ENCODE measurements at places on chromosomes 4 and X.
A peak's percentile ranks its signal among the peaks of the same experiment; 100 is the strongest.

DNA sequence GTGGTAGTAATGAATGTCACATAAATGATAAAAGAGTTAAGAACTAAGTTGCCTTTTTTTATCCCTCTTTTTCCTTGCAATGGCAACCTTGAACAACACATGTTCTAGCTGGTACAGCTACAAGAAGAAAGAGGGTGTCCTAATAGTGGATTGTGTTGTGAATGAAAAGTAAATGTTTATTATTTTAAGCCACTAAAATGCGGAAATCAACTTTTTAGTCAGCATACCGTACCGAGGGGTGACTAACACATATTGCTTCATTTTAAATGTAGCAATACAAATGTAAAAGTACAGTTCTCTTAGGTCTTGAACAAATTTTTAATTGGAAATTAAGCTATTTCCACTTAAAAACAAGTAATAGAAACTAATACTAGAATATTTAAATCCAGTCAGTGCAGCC is 17.7 kb upstream of the AP1AR start:
- H3K4me3 ChIP-seq, result no peak overlapping the region
- no peak for DNase-seq
- no peaks in the 10 kb centered on the region for H3K36me3 ChIP-seq
- H3K27me3 ChIP-seq, result no peaks in the 10 kb centered on the region
- H3K4me1 ChIP-seq, result peaks cover 4% of the 10 kb centered on the region

- H3K36me3 ChIP-seq, result peaks cover 98% of the 10 kb centered on the region
- no peak for DNase-seq
- H3K27ac ChIP-seq, result no peak overlapping the region
- no peaks in the 10 kb centered on the region for H3K4me1 ChIP-seq
- H3K4me3 ChIP-seq, result no peak overlapping the region
- no peaks in the 10 kb centered on the region for H3K27me3 ChIP-seq
These were observed 20.9 kb downstream of the PGM2 start for GRCh38 chr4:37847311-37847884.

GRCh38 chr4:117455088-117455487 is 369.7 kb upstream of the TRAM1L1 start:
- H3K4me1 ChIP-seq, result no peaks in the 10 kb centered on the region
- no peaks in the 10 kb centered on the region for H3K27me3 ChIP-seq
- no peak for DNase-seq
- H3K36me3 ChIP-seq, result no peaks in the 10 kb centered on the region
- H3K4me3 ChIP-seq, result no peak overlapping the region

DNA sequence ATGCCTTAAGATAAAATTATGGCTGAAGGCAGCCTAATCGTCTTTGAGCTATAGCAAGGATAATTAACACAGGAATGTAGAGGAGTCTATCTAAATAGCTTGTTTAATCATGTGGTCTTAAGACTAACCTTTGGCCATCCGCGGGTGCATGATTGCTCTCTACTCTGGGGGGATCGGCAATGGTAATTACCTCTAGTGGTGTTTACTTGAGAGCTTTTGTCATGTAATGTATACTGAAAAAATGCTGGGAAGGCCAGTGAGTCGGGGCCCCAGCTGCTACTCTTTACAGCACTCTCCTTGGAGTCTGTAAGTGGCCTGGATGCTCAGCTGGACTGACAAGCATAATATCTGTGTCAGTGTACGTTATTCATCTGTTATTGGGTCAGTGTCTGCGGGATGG is 65.5 kb upstream of the GNPDA2 start:
- no peak overlapping the region for H3K27ac ChIP-seq
- DNase-seq, result no peak

GRCh38 chr4:97411356-97411755 is 731.9 kb downstream of the STPG2 start:
- no peaks in the 10 kb centered on the region for H3K36me3 ChIP-seq
- H3K4me1 ChIP-seq, result no peaks in the 10 kb centered on the region
- H3K27me3 ChIP-seq, result no peaks in the 10 kb centered on the region
- DNase-seq, result no peak
- no peak overlapping the region for H3K4me3 ChIP-seq

DNA sequence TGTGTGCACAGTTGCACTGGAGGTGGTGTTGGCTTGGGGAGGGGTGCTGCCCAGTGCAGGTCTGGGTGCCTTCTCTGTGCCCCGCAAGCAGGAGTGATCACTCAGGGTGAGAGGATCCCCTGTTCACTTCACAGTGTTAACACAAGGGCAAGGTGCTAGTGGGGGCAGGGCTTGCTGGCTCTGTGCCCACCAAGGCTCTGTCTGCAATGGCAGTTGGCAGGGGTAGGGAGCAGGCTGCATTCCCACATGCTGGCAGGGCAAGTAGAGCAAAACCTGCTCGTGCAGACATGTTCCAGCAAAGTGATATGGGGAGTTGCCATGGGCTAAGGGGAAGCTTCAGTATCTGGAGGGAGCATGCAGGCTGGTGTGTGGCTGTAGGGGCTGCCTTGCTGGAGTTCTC is 428.0 kb downstream of the ZNF674 start:
- no peak for DNase-seq
- H3K27me3 ChIP-seq, result no peaks in the 10 kb centered on the region
- no peak overlapping the region for H3K27ac ChIP-seq
- no peaks in the 10 kb centered on the region for H3K4me1 ChIP-seq

- no peak overlapping the region for H3K4me3 ChIP-seq
- H3K4me1 ChIP-seq, result no peaks in the 10 kb centered on the region
- H3K36me3 ChIP-seq, result no peaks in the 10 kb centered on the region
These were observed 81.4 kb upstream of the CPEB2 start for GRCh38 chr4:14920759-14921320.

DNA sequence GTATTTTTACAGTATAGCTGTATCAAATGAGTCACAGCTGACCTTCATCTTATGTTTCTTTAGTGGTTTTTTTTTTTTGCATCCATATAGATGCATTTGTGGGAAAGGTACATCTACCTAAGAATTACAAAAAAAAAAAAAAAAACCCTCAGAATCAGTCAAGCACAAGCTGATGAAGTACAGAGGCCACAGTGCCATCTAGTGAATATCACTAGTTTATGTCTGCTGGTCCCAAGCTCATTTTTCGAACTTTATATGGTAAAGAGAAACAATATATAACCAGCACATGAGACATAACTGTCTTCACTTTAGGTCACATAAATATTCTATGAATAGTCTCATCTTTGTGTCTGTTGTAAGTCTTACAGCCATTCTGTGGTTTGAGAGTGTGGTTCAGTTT is 220.1 kb downstream of the DLG3 start:
- no peak for DNase-seq
- H3K27ac ChIP-seq, result no peak overlapping the region
- H3K36me3 ChIP-seq, result no peaks in the 10 kb centered on the region
- no peak overlapping the region for H3K4me3 ChIP-seq
- no peaks in the 10 kb centered on the region for H3K27me3 ChIP-seq

- peak overlapping the region; percentile 58 for H3K27ac ChIP-seq
- H3K27me3 ChIP-seq, result no peaks in the 10 kb centered on the region
- H3K36me3 ChIP-seq, result no peaks in the 10 kb centered on the region
- DNase-seq, result no peak
These were observed 171.2 kb downstream of the TMA16 start for GRCh38 chr4:163665521-163666331.

GRCh38 chr4:19752599-19752998 is 499.1 kb upstream of the SLIT2 start:
- H3K27me3 ChIP-seq, result no peaks in the 10 kb centered on the region
- no peak for DNase-seq
- no peaks in the 10 kb centered on the region for H3K4me1 ChIP-seq
- H3K27ac ChIP-seq, result no peak overlapping the region
- H3K4me3 ChIP-seq, result no peak overlapping the region
- H3K36me3 ChIP-seq, result no peaks in the 10 kb centered on the region

DNA sequence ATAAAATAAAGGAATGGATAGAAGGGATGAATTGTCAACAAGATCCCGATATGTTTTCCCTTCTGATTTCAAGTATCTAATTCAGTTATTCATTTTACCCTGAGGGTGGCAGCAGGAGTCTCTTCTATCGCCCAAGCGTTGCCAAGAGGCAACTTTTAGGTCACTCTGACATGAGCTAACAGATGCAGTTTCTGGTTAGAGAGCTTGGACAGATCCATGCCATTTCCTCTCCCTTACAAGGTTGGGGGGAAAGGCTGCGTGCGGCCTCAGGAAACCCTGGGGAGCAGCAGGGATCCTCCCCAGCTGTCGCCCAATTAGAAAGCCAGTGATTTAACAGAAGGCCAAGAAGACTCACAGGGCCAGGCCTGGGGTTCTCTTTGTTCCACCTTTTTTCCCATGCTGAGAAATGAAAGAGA is 35.3 kb upstream of the WAS start:
- DNase-seq, result no peak
- no peaks in the 10 kb centered on the region for H3K27me3 ChIP-seq
- no peak overlapping the region for H3K4me3 ChIP-seq
- no peaks in the 10 kb centered on the region for H3K36me3 ChIP-seq

GRCh38 chr4:58734030-58734674 is 1624.0 kb upstream of the IGFBP7 start:
- H3K4me1 ChIP-seq, result no peaks in the 10 kb centered on the region
- no peak overlapping the region for H3K4me3 ChIP-seq
- H3K27ac ChIP-seq, result no peak overlapping the region
- no peaks in the 10 kb centered on the region for H3K36me3 ChIP-seq
- DNase-seq, result no peak

DNA sequence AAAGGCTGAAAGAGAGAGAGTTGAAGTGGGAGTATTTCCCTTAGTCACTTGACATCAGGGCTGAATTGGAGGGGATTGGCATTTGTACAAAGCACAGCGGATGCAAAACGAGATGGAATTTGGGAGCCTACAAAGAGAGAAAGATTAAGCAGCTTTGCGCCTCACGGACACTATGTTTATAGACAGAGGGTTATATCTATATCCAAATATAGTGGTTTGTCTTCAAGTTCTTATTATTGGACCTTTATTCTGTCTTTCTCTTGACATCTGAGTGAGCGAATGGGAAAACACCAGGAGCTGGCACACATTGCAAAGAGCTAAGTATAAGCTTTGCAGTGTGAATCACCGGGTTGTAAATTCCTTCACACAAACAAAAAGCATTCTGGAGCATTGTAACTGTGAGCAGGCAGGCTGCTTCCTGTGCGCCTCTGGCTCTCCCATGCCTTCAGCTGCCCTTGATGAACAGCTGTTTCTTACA is 500.2 kb downstream of the STIM2 start:
- H3K27me3 ChIP-seq, result no peaks in the 10 kb centered on the region
- H3K36me3 ChIP-seq, result no peaks in the 10 kb centered on the region
- no peak for DNase-seq
- H3K27ac ChIP-seq, result no peak overlapping the region

- H3K27ac ChIP-seq, result no peak overlapping the region
- H3K4me1 ChIP-seq, result no peaks in the 10 kb centered on the region
- no peaks in the 10 kb centered on the region for H3K36me3 ChIP-seq
- no peak for DNase-seq
- no peak overlapping the region for H3K4me3 ChIP-seq
These were observed 92.8 kb upstream of the ADAMTS3 start for GRCh38 chr4:72661830-72662229.

DNA sequence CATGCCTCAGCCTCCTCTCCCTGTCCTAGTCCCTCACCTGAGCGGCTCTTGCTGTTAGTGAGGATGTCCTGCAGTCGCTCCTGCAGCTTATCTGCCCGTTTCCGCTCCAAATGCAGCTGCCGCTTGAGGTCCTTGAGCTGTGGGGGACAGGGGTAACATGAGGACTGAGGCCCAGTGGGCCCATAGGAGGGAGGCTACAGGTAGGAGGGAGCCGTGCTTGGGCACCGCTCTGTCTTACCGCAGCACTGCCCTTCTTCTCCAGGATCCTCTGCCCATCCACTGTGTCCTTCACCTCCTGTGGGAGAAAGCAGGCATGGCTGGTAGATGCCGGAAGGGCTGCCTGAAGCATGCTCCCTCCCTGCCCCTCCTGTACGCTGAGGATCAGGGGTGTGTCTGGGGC is 9.5 kb upstream of the KCND1 start:
- no peaks in the 10 kb centered on the region for H3K27me3 ChIP-seq
- peaks cover 9% of the 10 kb centered on the region for H3K36me3 ChIP-seq
- DNase-seq, result no peak
- H3K27ac ChIP-seq, result no peak overlapping the region
- no peak overlapping the region for H3K4me3 ChIP-seq

GRCh38 chr4:141124224-141124623 is 9.0 kb downstream of the RNF150 start:
- H3K4me1 ChIP-seq, result peaks cover 22% of the 10 kb centered on the region
- no peaks in the 10 kb centered on the region for H3K27me3 ChIP-seq
- H3K27ac ChIP-seq, result no peak overlapping the region
- no peak for DNase-seq

Data from esophagus squamous epithelium (tissue), 5 donors.